ENCODE measurements at places on chromosomes 2 and 18.
A peak's percentile ranks its signal among the peaks of the same experiment; 100 is the strongest.

DNA sequence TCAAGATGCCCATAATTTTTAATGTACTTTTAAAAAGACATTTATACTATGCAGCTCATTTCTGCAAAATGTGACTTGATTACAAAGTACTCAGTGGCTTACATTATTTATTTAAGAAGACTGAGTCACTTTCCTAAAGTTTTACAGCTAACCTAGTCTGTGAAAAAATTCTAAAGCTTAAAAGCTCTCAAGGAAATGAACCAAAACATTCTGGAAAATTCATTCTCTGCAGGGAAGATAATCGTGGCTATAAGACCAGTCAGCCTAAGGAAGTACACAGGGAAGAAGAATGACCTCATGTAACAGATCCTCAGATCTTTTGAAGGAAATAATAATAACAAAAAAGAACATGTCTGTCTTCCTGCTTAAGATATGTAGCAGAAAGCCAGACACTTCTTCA is 232.1 kb upstream of the STK17B start:
- no peak for DNase-seq

DNA sequence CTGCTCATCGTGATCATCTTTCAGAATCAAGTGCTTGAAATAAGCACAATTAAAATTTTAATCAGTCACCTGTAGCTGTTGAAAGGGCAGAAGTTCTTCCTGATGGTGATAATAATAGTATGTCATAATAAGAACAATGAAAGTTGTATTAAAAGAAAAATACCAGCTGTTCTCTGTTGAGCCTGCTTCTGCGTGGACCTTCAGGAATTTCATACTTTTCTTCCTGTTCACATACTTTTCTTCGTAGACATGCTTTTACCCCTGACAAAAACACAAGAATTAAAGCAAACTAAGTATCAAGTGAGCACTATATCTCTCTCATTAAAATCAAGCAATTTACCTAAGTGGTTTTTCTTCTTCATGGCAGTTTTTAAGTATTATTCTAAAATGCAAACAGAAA is 79.2 kb downstream of the BARD1 start:
- DNase-seq, result no peak

- DNase-seq, result no peak
These were observed 34.9 kb upstream of the GPC1 start for GRCh38 chr2:240400371-240401161.

GRCh38 chr2:199470361-199470671 is 12.6 kb upstream of the SATB2 start:
- no peak for DNase-seq

GRCh38 chr2:230906471-230907230 is 18.4 kb downstream of the GPR55 start:
- DNase-seq, result no peak

DNA sequence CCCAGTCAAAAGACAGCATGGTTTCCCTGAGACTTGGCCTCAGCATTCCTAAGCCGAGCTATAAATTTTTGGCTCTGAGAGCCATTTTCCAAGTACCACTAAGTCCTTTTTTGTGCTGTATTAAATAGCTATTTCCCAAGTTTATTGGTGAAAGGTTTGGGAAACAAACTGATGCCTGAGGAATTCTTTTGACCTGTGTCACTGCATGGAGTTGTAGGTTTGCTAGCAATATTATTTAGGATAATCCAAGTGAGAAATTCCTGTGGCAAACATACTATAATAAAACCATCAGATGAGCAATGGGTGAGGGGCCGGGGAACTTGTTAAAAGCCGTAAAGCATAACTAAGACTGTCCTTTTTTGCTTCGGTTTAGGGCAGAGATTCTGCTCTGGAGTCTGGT is 28.4 kb downstream of the ARHGAP28 start:
- DNase-seq, result no peak

DNA sequence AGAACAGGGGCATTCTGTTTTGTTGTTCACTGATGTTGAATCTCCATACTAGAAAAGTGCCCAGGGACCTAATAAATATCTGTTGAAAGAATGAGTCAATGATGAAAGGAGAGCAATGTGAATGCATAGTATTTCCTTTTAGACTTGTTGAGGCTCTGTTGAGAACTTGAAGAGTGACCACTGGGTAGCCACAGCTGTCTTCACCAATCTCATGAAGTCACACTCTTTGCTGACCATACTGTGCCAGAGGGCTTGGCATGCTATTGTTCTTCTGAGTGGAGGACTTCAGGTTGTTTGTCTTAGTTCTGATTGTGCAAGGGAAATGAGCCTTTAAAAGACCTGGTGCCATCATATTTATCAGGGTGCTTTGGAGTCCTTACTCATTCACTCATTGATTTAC is 41.6 kb upstream of the NT5C1B start:
- DNase-seq, result no peak

- no peak for DNase-seq
These were observed 45.7 kb upstream of the MYCN start for GRCh38 chr2:15894481-15895144.

DNA sequence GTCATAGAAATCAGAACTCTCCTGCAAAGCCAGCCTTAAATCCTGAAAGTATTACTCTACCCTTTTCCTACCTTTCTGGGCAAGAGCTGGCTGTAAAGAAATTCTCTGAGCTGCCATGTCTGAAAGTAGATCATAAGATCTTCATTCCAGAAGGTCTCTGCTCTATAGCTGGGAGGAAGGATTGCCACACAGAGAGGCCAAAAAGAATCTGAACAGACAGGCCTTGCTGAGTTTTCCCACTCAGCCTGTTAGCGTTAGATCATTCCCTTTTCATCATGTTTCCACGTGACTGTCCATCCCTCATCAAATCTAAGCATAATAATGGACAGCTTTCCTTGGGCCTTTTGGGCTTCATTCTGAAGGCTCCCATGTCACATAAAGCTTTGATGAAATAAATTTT is 43.2 kb upstream of the FHL2 start:
- no peak for DNase-seq

DNA sequence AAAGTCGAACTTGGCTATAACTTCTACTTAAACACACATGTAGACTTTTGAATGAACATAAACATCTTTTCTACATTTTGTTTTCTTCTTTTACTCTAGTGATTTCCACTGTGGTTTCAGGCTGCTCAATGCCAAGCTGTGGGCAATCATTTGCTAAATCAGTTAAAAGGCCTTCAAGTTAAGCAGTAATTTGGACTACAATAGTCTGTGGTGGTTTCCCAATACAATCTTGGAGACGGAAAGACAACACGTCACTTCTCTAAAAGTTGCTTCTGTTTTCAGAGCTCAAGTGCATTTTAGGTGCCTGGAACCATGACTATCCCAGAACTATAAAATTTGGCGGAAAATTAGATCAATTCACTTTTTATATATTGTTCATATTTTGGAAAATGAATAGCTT is 69.4 kb downstream of the TXNL1 start:
- no peak for DNase-seq

- no peak for DNase-seq
These were observed 81.2 kb downstream of the ARL4C start for GRCh38 chr2:234415706-234416105.

GRCh38 chr2:4588606-4589005 is 885.2 kb downstream of the DCDC2C start:
- no peak for DNase-seq

DNA sequence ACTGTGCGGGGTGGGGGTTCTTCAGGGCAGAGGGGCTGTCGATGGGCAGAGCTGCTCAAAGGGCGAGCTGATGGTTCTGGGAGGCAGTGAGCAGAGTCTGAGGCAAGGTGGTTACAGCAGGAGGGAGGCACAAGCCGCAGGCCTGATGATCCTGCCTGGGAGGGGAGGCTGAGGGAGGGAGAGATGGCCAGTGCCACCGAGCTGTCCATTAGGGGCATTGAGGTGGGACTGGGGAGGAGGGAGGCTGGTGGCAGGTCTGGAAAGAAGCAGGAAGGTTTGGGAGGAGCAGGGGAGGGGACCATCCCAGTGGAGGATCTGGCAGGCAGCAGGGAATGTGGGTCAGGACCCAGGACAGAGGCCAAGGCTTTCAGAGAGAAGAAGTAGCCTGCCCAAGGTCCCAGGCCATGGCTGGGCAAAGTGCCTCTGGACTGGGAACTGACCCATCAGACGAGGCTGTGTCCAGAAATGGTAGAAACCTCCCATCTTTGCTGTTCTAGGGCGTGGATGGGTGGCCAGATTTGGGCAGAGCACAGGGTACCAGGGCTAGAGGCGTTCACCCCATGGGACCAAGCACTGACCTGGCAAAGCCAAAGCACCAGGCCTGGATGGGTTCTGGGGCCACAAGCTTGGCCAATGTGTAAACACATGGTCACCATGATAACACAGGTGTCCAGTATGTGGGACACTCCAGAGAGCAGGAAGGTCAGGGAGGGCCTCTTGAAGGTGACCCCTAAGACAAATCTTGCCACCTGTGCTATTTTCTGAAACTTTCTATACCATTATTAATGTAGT is 55.5 kb downstream of the INHBB start:
- DNase-seq, result no peak

GRCh38 chr2:54482715-54483114 is 26.6 kb downstream of the SPTBN1 start:
- DNase-seq, result peak; percentile 39

DNA sequence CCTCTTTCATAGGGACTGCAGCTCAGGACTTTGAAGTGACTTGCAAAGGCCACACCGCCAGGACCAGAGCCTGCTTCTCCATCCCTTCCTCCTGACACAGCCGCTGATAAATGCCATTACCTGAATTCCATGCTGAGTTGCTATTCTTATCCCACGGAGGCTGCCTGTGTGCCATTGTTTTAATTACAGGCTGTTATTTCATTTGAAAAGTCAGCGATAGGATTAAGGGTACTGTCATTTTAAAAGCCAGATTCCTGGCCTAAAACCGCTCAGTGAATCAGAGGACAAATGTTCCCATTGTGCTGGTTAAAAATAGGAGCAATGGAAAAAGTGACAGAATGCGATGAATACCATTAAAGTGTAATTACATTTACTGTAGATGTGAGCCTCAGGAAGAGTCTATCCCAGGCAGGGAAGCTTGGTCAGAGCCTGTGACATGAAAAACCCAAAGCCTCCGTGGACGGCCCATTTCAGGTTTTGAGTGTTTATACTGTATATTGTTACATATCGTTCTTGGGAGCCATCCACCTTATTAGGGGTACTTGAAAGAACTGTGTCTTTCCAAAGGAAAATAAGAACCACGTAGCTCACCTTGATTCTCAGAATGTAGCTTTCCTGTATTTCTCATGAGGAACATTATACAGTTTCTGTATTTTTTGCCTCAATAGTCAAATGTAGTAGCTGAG is 41.3 kb downstream of the PDCL3 start:
- no peak for DNase-seq

- DNase-seq, result no peak
These were observed 62.2 kb downstream of the ACKR3 start for GRCh38 chr2:236631856-236632291.

DNA sequence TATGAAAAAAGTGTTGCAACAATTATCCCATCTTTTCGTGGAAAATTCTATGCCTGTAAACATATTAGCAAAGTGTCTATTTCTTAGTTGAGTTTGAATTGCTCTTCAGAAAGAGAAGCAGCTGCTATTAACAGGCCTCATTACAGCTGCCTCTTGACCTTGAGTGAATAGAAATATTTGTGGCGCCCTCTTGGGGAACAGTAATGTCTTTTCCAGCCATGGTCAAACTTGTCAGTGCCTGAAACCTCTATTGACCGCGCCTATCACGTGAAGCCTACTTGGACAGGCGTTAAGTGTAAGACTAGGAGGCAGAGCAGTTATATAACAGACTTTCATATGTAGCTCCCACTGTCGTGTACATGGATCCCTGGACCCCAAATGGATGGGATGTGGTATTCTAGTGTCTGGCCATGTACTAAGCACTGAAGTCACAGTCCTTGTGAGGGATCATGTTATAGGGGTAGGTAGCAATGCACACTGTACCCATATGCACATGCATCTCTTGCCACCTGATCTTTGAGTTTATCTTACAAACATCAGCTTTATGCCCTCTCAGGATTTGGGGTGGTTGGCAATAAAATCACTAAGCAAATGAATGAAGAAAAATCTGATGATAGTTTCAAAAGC is 245.0 kb downstream of the PTGR3 start:
- DNase-seq, result peak; percentile 43

GRCh38 chr2:232170396-232170795 is 208.2 kb upstream of the ALPP start:
- no peak for DNase-seq

DNA sequence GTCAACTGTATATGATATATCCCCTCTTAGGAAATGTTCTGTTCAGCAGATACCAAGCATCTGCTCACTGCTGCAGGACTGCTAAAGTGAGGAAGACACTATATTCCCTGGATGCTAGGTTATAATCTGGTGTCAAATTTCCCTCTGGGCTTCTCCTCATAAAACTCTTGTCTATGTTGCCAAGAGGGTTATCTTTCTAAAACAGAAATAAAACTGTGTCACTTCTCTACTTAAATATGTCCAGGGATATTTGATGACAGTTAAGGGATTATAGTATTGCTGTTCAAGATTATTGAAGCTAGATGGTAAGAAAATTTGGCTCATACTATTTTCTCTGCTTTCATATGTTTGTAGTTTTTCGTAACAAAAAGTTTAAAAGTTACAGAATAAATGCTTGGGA is 30.5 kb upstream of the SNRNP27 start:
- no peak for DNase-seq

DNA sequence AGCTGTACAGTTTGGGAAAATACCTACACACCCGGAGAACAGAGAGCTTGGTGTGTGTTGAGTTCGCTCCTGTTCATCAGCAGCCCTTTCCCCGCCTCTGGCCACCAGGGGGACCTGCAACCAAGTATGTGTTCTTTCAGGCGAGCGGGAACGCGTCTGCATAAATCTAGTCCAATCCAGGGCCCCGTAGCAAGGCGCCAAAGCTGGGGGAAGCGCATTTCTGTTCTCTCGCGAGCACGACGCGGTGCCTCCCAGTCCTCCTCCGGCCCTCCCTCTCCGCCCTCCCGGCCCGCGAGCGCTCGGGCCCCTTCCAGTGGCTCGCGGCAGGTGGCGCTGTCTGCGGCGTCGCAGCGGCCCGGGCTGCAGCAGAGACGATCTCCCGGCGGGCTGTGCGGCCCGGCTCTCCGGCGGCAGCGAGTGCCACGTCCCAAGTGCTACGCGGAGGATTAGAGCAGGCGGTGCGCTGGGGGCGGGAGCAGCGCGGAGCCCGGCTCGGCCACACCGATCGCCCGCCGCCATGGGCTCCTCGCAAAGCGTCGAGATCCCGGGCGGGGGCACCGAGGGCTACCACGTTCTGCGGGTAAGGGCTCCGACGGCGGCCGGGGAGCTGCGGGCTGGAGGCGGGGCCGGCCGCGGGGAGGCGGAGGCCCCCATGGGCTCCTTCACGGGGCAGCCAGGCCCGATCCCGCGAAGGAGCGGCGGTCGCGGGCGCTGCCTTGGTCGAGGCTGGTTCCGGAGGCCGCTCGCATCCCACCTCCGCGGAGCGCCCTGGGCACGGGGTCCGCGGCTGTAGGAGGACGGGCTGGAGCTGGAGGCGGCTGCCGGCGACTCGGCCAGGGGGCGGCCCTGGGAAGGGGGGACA is at the start of gene GORASP2:
GORASP2 (plus strand) TSS at position 430 of the 862 bp plus-strand sequence; CDS start at position 518, 88 bp downstream.
- peak; percentile 97 for DNase-seq

- no peak for DNase-seq
These were observed 297.1 kb downstream of the TMX3 start for GRCh38 chr18:68417826-68418225.

- no peak for DNase-seq
These were observed 27.1 kb upstream of the CREB1 start for GRCh38 chr2:207502577-207503198.
